ENCODE measurements at places on chromosomes 2 and 18. TPM values are rescaled to one million over a fixed set of nuclear protein-coding genes. Genes with fewer than 3 reads are reported as not detected.

The MOB1A gene
- total RNA-seq: 38.9 TPM

The EVX2 gene
- total RNA-seq: not detected

The OSBPL6 gene
- not detected for total RNA-seq

DNA sequence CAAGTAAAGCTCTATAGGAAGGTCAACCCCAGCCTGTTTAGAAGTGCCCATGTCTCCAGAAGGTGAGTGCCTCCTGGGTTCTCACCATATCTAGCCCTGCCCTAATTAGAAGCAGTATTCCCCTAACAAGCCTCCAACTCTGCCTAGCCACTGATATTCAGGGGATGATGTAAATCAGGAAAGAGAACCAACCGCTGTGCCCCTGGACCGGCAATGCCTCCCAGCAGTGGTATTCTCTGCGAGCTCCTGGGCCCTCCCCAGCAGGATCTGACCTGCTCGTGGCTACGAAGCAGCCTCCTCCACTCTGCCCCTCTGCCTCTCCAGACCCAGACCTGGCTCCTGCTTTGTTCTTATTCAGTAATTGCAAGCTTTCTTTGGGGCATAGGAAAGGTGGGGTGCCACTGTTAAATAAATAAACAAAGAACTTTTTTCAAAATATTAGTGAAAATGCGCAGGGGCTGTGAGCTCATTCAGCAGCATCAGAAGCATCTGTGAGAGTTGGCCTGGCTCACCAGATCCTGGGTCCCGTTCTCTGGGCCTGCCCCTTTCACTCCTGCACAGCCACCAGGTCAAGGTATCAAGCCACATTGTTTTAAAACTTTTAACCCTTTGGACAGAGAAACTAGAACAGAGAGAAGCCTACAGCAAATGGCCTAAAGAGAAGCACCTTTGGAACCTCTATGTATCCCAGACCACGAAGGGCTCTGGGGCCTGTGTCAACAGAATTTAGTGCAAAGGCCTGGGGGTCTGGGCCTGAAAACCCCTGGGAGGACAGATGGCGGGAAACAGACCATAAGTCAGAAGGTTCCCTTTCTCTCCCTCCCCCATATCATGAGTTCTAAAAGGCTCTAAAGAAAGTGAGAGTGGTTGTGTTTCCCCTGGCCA, 11.9 kb downstream of the MREG start:
- no peak for DNase-seq

DNA sequence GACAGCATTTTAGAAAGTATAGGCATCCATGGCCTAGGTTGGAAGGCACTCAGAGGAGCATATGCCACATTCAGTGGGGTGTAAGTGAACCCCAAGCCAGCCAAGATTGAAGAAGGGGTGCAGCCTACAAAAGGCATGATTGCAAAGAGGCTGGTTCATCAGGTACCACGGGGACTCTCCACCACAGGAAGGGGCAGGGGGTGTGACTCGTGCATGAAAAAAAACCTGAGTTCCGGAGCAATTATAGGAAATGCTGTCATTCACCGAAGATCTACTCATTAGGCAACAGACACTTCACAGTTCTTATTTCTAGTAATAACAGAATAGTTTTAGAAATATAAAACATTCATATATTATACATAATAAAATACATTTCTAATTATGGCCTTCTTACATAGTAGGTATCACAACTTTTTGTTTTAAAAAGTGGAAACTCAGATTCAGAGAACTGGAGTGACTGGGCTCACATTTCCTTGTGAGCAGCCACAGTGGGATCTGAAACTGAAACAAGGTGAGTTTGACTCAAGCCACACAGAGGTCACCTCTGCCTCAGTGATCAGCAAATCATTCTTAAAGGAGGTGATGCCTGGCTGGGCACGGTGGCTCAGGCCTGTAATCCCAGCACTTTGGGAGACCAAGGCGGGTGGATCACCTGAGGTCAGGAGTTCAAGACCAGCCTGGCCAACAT, 188.4 kb upstream of the GYPC start:
- no peak for DNase-seq

- DNase-seq: no peak
Observed at GRCh38 chr18:7889515-7889914, 322.4 kb downstream of the PTPRM start.

DNA sequence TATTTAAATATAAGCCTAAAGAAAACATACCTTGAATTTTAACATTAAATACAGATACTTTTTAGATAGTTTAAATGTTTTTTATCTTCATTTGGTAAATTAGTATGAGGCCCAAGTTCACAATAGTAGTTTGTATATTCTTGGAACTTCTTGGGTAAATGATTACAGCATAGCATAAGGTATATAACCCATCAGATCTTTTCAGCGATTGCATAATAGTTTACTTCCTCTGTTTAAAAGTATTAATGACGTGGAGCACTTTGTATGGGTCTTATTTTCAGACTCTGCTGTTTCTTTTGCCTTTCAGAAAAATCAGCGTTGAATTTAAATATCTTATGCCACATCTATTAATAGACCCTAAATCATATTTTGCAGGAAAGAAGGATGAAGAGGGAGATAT, 60.2 kb downstream of the CHRNA1 start:
- no peak for DNase-seq

DNA sequence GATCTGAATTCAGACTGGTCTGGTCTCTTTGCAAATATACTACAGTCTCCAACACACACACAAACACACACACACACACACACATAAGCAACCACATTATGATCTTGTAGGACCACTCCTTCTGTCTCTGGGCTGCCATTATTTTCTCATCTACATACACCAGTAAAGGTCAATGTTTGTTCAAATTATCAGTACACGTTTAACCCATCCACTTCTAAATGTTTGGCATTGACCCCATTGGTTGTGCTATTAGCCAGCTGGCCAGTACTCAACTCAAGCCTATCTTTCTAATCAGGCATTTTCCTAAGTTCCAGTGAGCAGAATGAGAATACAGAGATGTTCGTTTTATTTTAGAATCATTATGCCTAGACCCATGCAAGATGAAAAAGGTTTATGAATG, 186.4 kb downstream of the CNTNAP5 start:
- no peak for DNase-seq

GRCh38 chr18:9906481-9906880, 7.3 kb upstream of the VAPA start:
- no peak for DNase-seq

DNA sequence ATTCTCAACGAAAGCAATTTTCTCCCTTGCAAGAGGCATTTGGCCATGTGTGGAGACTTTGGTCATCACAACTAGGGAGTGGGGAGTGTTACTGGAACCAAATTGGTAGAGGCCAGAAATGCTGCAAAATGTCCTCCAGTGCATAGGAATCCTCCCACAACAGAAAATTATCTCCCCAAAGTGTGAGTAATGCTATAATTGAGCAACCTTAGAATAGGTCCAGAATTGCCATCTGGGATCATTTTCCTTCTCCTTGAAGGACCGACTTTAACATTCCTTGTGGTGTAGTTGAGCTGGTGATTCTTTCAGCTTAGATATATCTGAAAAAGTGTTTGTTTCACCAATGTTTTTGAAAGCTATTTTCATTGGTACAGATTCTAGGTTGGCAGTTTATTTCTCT, 111.2 kb upstream of the SMIM21 start:
- DNase-seq: no peak

GRCh38 chr2:66948234-66948633, 448.9 kb upstream of the ETAA1 start:
- DNase-seq: no peak

DNA sequence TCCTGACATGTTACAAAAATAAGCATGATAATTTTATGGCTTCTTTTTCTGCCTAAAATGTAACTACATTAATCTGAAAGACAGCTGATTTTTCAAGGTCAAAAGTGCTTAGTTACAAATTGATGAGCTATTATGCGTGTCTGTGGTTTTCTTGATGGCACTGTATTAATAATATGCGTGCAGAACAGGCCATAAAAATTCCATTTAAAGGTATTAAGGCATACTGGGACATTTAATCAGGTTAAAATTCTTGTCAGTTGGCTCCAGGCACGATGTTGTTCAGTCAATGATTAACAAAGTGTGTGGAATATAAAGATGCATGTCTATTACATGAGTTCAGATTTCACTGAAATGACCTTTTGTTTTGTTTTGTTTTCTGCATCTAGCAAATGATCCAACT, 420.1 kb upstream of the ZNF804A start:
- peak; percentile 21 for DNase-seq

The LPIN1 gene
- 5.6 TPM for total RNA-seq

The ATF2 gene
- total RNA-seq: 16.4 TPM

DNA sequence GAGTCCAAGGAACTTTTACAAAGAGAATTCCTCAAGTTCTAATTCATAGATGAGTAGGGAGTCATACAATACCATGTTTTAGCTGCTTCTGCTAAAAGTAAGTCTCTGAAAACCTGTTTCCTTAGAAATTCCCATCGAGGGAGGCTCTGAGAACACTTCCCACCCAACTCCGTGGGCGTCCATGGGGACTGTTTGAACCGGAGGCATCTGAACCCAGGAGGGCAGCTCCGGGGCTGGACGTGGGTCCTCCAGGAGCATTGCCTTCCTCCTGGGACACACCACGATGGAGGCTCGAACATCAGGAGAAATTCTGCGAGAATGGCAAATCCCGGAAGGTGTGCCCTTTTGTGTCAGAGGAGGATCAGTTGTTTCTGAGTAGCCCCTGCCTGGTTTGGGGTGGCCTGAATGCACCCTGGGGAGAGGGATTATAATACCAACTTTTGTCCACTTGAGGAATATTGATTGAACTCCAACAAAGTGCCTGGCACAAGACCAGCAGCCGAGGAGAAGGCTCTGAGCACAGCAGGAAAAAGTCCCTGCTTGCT, 327.5 kb upstream of the SALL3 start:
- DNase-seq: no peak

The DTNA gene
- not detected for total RNA-seq

The CENPA gene
- total RNA-seq: 26.9 TPM

Data from HT-29 (cell line).